Stimulated activated CD4-positive, alpha-beta T cell treated with anti-CD3 and anti-CD28 coated beads, Interleukin-2, amount 100 ng/mL, for 24 hours (primary cell): ENCODE measurements at places on chromosomes 6 and 20.

GRCh38 chr6:14584450-14584849 lies 466.9 kb downstream of the CD83 start:
- DNase-seq: no peak

DNA sequence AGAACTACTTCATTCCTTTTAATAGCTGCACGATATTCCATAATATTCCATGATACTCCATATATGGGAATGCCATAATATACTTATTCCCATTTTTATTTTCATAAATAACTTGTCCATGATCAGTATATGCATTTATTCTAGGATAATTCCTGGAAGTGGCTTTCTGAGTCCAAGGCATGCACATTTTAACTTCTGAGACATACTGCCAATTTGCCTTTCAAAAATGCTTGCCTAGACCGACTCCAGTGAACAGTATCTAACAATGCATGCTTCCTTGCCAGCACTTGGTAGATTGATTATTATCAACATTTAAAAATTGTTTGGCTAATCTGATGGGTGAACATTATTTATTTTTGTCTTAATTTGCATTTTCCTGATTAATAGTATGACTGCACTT lies 54.0 kb downstream of the SPTLC3 start:
- DNase-seq: no peak

GRCh38 chr6:111922454-111923297 lies 49.4 kb upstream of the FYN start:
- no peak for DNase-seq

- no peak for DNase-seq
These were observed 88.0 kb upstream of the ADGRF1 start for GRCh38 chr6:47130086-47130485.

DNA sequence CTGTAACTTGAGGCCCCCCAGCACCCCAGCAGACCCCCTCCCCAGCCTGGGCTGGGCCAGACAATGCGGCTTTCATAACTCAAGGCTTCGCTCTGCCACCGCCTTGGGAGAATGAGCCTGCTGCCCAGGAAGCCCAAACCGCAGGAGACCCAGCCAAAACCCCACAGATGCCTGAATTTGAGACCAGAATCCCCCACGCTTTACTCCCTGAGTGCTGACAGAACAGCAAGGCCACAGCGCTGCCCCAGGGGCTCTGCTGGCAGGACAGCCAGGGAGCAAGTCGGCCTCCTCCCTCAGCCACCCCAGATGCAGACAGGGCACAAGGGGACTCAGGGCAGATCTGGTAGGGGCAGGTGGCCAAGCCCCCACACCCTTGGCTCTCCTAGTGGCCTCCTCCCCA lies 2.2 kb downstream of the MDFI start:
- no peak for DNase-seq

GRCh38 chr6:157412791-157413190 lies 31.8 kb downstream of the ZDHHC14 start:
- DNase-seq: no peak

- no peak for DNase-seq
These were observed 3.2 kb downstream of the TTBK1 start for GRCh38 chr6:43246301-43247113.

- DNase-seq: no peak
These were observed 141.2 kb downstream of the GRM4 start for GRCh38 chr6:34004706-34005105.
